ENCODE measurements at places on chromosomes 4 and X.

GRCh38 chrX:65508851-65509250 lies 25.7 kb downstream of the LAS1L start:
- DNase-seq: no peak

DNA sequence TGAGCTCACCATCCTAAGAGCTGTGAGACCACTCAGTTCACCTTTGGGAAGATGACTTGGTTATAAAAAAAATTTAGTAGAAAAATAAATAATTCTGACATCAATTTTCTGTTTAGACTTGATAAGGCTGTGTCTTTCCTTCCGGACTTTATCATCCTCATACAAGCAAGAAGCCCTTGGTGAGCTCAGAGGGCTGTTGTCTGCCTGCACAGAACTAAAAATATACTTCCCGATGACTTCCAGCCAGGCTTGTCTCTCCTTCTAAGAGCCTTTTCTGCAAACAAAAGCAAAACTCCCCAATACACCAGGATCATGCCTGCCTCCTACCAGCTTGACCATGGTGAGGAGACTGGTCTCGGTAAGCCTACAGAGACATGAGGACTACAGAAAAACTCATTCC lies 58.3 kb upstream of the PHOX2B start:
- DNase-seq: no peak

GRCh38 chr4:182869697-182870096 lies 47.5 kb downstream of the DCTD start:
- no peak for DNase-seq

GRCh38 chr4:169314906-169315305 lies 44.1 kb upstream of the SH3RF1 start:
- DNase-seq: peak; percentile 85

DNA sequence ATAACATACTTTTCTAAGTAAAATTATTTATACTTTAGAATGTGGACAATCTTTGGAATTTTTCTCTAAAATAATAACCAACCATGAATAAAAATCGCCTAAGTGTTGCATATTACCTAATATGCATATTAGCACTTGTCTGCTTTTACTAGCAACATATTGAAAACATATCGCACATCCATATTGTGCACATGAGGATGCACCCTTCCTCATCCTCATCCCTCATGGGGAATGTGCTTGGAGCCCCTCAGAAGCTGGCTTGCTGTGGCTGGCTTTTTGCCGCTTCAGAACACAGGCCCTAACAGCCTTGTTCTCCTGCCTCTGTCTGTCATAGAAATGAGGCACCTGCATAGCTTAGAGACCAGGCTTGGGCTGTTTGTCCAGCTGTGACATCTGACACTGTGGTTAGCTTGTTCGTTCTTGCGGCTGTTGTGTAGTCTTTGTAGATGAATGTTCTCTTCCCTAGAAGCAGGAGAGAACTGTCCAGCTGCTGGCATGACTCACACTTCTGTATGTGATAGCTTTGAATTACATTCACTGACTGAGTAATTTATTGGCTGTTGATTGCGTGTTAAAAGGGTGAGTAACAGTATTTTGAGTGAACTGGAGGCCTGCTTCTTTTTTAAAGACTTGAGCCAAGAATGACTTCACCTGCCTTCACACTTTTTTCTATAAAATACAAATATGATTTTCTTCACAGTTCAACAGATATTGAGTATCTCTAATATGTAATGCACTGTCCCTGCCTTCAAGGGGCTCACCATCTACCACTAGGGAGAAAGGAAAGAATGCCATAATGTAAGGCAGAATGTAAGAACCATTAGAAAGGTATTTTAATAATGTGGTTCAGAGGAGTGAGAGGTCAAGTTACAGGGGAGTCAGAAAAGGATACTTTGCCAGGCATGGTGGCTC lies 81.9 kb downstream of the HMGB2 start:
- DNase-seq: peak; percentile 76

DNA sequence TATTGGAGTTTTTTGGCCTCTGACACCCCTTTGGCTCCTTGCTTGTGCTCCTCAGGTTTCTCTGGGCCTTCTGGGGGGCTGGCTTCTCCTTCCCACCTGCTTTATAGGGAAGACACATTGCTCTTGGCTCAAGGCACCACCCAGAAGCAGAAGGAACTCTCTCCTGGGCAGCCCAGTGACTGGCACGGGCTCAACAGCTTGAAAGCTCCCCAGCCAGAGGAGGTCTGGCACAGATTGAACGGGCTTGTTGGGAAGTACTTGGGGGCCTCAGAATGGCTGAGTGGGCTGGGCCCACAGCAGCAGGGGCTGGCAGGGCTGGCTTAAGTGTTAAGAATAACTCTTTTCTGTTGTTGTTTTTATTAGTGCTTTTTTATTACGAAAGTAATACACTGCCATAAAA lies 11.2 kb upstream of the ZNF185 start:
- no peak for DNase-seq

Measured in muscle of back (tissue), 13 donors.